ENCODE measurements at places on chromosomes 12 and 14.
A peak's percentile ranks its signal among the peaks of the same experiment; 100 is the strongest.

- H3K36me3 ChIP-seq, result peaks cover 76% of the 10 kb centered on the region
- no peak overlapping the region for H3K4me3 ChIP-seq
- peaks cover 34% of the 10 kb centered on the region for H3K4me1 ChIP-seq
- H3K27ac ChIP-seq, result peak overlapping the region; percentile 4
- no peaks in the 10 kb centered on the region for H3K27me3 ChIP-seq
These were observed 4.0 kb downstream of the CHD4 start for GRCh38 chr12:6603095-6603567.

- no peaks in the 10 kb centered on the region for H3K27me3 ChIP-seq
- DNase-seq, result no peak
- H3K36me3 ChIP-seq, result no peaks in the 10 kb centered on the region
- no peak overlapping the region for H3K4me3 ChIP-seq
- H3K4me1 ChIP-seq, result no peaks in the 10 kb centered on the region
These were observed 821.3 kb upstream of the TMEM132C start for GRCh38 chr12:127445581-127446139.

GRCh38 chr12:12398026-12398859 lies 41.4 kb downstream of the BORCS5 start:
- DNase-seq, result no peak
- H3K27me3 ChIP-seq, result no peaks in the 10 kb centered on the region
- peaks cover 9% of the 10 kb centered on the region for H3K4me1 ChIP-seq
- H3K27ac ChIP-seq, result peak overlapping the region; percentile 0
- H3K4me3 ChIP-seq, result no peak overlapping the region

- no peaks in the 10 kb centered on the region for H3K27me3 ChIP-seq
- no peak overlapping the region for H3K4me3 ChIP-seq
- H3K27ac ChIP-seq, result no peak overlapping the region
- H3K4me1 ChIP-seq, result no peaks in the 10 kb centered on the region
- no peak for DNase-seq
These were observed 54.4 kb upstream of the LGR5 start for GRCh38 chr12:71385155-71385554.

GRCh38 chr12:124568431-124569374 lies 1.3 kb upstream of the NCOR2 start:
- peak; percentile 60 for DNase-seq
- H3K27me3 ChIP-seq, result no peaks in the 10 kb centered on the region
- H3K4me1 ChIP-seq, result peaks cover 19% of the 10 kb centered on the region
- H3K4me3 ChIP-seq, result no peak overlapping the region
- H3K36me3 ChIP-seq, result no peaks in the 10 kb centered on the region

- H3K4me1 ChIP-seq, result no peaks in the 10 kb centered on the region
- no peak overlapping the region for H3K27ac ChIP-seq
- H3K36me3 ChIP-seq, result no peaks in the 10 kb centered on the region
- no peak for DNase-seq
- H3K4me3 ChIP-seq, result no peak overlapping the region
- no peaks in the 10 kb centered on the region for H3K27me3 ChIP-seq
These were observed 7.7 kb downstream of the SOX5 start for GRCh38 chr12:23941780-23942179.

- no peaks in the 10 kb centered on the region for H3K27me3 ChIP-seq
- H3K4me1 ChIP-seq, result peaks cover 41% of the 10 kb centered on the region
- peak; percentile 73 for DNase-seq
- H3K27ac ChIP-seq, result peak overlapping the region; percentile 98
- H3K36me3 ChIP-seq, result peaks cover 40% of the 10 kb centered on the region
These were observed 93.8 kb downstream of the RFLNA start for GRCh38 chr12:124388679-124389137.

DNA sequence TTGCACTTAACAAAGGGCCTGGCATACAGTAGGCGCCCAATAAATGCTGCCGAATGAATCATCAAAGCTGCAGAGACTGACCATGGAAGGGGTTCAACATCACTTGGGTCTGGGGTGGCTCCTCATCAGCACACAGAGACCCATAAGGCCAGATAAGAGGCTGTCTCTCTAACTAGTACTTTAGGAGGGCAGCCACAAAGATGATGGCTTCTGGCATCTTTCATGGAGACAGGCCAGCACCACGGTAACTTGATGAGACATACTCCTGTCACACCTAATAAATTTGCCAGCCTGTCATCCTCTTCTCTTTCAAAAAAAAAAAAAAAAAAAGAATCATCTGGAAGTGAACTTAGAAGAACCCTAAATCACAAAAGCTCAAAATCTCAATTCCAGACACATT lies 3.4 kb downstream of the PRIMA1 start:
- DNase-seq, result no peak
- H3K27ac ChIP-seq, result no peak overlapping the region
- peaks cover 5% of the 10 kb centered on the region for H3K4me1 ChIP-seq
- no peaks in the 10 kb centered on the region for H3K36me3 ChIP-seq

DNA sequence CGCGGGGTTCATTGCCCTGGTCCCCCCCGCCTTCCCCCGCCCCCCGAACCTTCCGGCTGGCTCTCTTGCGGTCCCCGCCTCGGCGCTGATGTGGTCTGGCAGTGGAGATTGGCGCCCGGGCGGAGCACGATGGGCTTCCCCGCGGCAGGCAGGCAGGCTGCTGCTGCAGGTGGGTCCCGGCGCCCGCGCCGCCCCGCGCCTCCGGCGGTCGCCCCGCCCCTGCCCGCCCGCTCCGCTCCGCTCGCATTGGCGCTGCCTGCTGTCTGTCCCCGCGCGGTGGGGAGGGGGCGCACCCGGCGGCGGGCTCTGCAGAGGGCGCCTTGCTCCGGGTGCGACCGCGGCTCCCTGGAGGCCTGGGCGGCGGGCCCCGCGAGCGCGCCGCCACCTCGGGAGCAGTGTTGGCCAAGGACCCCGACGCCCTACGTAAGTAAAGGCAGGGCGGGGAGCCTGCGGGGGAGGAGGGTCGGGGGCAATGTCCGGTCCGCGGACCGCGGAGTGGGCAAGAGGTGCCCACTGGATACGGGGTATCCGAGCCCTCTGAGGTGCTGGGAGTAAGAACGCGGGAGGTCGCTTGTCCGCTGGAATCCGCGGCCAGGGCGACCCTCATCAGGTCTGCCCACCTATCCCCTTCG lies at the start of gene AKAP5:
TSS of gene AKAP5 (plus strand) at position 309 of the 632 bp plus-strand sequence. CDS start 2,896 bp downstream, outside the sequence.
- peak; percentile 34 for DNase-seq
- H3K27me3 ChIP-seq, result no peaks in the 10 kb centered on the region
- no peaks in the 10 kb centered on the region for H3K36me3 ChIP-seq
- H3K4me1 ChIP-seq, result peaks cover 15% of the 10 kb centered on the region

- H3K27me3 ChIP-seq, result no peaks in the 10 kb centered on the region
- no peaks in the 10 kb centered on the region for H3K4me1 ChIP-seq
- no peak overlapping the region for H3K4me3 ChIP-seq
- DNase-seq, result no peak
These were observed 115.5 kb downstream of the KIF26A start for GRCh38 chr14:104253901-104254353.

DNA sequence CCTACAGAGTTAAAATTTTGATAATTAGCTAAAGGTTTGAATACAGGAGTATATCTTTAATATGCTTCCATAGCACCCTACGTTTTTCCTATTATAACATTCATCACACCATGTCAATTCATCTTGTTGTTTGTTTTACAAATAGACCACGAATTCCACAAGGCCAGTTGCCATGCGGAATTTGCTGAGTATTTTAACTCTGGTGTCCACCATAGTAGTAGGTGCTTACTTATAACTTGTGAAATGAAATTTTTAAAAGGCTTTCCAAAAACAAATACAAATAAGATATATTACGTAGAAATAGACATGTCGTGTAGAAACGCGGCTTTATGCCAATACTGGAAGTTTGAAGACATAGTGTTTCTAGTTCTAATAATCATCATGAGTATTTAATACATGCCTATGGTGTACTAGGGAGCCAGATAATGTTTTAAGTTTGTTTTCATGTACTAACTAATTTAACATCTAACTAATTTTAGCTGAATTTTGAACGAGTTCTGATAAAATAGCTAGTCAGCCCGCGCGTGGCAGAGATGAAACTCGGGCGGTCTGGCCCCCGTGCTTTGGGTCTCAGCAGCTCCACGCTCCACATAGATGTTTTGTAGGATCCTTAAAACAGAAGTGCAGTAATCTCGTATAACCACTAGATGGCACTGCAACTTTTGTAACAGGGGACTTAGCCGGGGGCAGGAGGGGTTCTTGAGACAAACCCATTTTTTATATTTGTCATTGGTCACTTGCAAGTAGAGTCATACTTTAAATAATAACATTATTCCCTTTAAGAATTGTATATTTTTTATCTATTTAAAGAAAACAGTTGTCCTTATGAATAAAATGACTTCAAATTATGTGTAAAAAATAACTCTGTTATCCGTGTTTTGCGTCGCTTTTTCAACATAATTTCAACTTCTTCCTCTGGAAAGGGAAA lies 10.2 kb downstream of the CD69 start:
- H3K27ac ChIP-seq, result no peak overlapping the region
- H3K27me3 ChIP-seq, result peaks cover 2% of the 10 kb centered on the region
- H3K4me3 ChIP-seq, result no peak overlapping the region
- H3K4me1 ChIP-seq, result no peaks in the 10 kb centered on the region
- DNase-seq, result peak; percentile 45

Measured in large intestine (tissue), 12 donors.